SW 1271 (cell line): ENCODE measurements at places on chromosomes 7 and 10.

DNA sequence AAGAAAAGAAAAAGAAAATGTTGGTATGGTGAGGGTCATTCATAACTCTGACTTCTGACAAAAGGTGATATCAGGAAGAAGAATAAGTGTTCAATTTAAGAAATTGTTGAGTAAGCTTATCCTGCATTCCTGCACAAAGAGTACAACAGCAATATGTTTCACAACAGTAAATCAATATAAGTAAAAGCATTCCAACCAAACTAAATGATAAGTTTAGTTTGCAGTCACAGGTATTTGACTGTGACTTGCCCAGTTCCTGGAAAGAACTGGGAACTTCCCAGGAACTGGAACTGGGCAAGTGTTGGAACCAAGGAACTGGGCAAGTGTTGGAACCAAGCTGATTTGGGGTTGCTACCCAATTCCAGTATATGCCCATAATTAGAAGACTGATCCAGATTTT lies 35.0 kb downstream of the NEURL1 start:
- DNase-seq = no peak

- no peak for DNase-seq
Measured at GRCh38 chr7:153447011-153447410, 605.2 kb upstream of the DPP6 start.

DNA sequence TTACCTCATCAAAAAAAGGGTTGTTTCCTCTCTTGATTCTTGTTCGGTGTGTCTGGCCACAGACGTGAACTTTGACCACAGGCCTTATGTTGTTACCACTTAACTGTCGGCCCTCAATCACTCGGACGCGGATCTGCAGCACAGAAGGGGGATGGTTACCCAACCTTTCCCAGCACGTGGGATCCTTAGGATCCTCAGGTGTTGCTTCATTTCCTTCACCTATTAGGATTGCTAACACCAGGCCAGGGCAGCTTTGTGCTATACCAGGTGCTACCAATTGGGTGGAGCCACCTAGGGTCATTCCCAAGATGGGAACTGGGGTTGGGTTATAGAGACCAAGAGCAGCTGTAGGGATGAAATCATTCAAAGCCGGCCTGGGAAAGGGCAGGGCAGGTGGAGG lies 73.4 kb downstream of the MYOF start:
- DNase-seq = no peak

GRCh38 chr10:123595661-123596060 lies 70.5 kb upstream of the GPR26 start:
- DNase-seq = no peak

DNA sequence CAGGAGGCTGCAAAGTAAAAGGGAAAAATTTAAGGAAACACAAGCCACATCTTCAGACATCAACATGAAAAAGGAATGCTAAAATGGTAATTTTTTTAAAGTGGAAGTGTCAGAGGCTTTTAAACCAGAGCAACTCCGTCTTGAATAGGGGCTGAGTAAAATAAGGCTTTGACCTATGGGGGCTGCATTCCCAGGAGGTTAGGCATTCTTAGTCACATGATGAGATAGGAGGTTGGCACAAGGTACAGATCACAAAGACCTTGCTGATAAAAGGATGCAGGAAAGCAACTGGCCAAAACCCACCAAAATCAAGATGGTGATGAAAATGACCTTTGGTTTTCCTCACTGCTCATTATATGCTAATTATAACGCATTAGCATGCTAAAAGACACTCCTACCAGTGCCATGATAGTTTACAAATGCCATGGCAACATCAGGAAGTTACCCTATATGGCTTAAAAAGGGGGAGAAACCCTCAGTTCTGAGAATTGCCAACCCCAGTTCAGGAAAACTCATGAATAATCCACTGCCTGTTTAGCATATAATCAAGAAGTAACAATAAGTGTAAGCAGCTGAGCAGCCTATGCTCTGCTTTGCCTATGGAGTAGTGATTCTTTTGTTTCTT lies 128.3 kb downstream of the SKAP2 start:
- no peak for DNase-seq

- no peak for DNase-seq
Measured at GRCh38 chr10:118918587-118918986, 110.9 kb upstream of the NANOS1 start.

DNA sequence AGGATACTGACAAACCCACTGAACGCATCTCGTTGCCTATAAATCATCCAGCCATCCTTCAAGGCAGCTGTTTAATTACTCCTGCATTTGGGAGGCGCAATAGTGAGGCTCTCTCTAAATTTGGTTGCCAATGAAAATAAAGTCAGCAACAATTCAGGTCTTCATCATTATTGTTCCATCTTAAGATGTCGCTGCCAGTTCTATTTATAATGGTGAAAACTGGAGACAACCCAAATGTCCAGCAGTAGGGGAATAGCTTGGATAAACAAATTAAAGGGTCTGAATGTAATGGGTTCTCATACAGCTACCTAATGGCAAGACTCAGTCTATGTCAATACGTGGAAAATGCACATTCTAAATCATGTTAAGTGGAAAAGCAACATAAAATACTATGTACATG lies 120.1 kb upstream of the PLXNA4 start:
- no peak for DNase-seq

GRCh38 chr7:79749856-79750255 lies 296.4 kb upstream of the MAGI2 start:
- DNase-seq = no peak

GRCh38 chr7:146991596-146991995 lies 875.0 kb downstream of the CNTNAP2 start:
- DNase-seq = no peak
